ENCODE measurements at places on chromosomes 5 and 9.

DNA sequence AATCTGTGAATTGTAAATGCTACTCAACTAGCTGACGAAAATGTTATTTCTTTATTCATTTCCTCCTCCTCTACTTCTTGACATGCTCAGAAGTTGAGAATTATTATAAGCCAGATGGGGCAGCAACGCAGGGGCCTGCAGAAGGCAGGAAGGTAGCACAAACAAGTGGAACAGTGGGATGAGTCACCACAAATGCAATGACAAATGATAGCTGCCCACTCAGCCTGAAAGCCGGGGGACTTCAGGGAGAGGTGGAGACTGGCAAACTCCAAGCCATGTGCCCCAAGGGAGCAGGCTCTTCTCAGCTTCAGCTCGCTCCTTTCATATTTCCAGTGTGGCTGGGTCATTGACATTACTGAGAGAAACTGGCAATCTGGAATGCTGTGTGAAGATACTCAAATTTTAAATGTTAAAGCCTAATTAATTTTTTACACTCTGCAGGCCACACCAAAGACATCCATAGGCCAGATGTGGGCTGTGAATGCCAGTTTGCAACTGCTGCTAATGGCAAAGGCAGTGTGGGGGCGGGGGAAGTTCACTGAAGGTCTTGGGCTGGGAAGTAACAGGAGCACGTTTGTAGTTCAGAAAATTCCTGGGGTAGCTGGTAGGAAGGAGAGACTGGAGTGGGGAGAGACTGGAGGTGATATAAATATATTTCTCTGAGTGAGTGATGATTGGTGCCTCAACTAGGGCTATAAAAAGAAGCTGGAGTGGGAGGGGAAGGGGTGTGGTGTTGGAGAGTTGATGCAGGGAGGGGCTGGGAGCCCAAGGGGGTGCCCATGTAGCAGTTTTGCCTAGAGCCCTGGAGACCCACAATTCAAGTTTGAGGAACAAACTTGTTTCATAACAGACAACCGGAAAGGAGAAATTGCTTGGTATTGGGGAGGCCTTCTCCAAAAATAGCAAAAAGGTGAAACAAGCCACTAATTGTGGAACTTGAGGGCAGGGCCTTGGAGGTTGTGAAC, 20.8 kb upstream of the ADRB2 start:
- DNase-seq = no peak

GRCh38 chr9:121838746-121839669, 187.6 kb downstream of the DAB2IP start:
- DNase-seq = no peak

DNA sequence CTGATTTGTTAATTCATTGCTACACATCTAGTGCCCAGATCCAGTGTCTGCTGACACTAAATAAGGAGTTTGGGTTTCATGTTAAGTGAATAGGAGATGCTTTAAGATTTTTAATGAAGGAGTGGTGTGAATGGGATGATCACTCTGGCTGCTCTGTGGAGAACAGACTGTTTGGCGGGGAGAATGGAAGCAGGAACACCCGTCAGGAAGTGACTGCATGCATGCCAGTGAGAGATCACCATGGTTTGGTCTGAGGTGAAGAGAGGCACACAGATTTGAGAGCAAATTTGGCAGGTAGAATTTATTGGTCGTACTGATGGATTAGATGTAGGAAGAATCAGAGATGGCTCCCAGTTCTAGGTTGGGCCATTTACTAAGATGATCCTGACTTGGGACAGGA, 19.8 kb downstream of the ATP6V0E1 start:
- DNase-seq = no peak

- no peak for DNase-seq
These were observed 5.9 kb downstream of the FCN2 start for GRCh38 chr9:134886413-134886913.

DNA sequence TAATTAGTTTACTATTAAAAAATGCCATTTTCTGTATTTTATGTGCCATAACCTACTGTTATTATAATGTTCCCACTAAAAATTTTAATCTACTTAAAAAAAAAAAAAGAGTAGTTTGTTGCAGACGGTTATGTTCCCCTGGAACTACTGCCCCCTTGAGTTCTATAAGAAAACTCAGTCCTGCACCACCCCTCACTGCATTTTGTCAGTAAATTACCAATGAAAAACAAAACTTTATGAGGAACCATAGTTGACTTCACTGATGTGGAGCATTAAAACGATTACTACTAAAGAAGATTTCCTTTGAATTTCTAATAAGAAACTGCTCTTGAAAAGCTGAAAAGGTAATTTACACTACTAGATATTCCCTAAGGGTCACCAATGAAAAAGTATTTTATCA, 288.7 kb downstream of the FBXL17 start:
- no peak for DNase-seq

GRCh38 chr9:131302244-131303075, 12.9 kb downstream of the PLPP7 start:
- DNase-seq = no peak

GRCh38 chr5:10735569-10736276, 25.3 kb downstream of the DAP start:
- no peak for DNase-seq

DNA sequence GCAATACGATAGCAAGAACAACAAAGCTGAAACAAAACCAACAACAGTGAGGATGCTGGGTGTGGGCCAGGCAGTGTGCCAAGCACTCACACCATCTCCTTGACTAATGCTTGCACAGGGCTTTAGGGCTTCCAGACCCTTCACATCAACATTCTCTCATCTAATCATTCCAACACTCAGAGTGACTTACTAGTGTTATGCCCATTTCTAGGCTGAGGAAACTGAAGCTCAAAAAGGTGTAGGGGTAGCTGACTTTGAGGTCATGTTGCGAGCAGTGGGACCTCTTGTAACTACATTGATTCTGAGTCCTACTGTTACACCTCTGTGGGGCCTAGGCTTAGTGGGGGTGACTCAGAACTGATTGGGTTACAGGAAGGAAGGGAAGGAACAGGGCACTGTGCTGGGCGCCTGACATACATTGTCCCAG, 9.7 kb downstream of the ANGPTL2 start:
- DNase-seq = no peak

- no peak for DNase-seq
These were observed 4.9 kb upstream of the MAPK9 start for GRCh38 chr5:180296771-180297170.

- no peak for DNase-seq
These were observed 282.7 kb downstream of the ENC1 start for GRCh38 chr5:74357827-74358226.

GRCh38 chr9:110592044-110592830, 12.7 kb upstream of the SVEP1 start:
- DNase-seq = no peak

DNA sequence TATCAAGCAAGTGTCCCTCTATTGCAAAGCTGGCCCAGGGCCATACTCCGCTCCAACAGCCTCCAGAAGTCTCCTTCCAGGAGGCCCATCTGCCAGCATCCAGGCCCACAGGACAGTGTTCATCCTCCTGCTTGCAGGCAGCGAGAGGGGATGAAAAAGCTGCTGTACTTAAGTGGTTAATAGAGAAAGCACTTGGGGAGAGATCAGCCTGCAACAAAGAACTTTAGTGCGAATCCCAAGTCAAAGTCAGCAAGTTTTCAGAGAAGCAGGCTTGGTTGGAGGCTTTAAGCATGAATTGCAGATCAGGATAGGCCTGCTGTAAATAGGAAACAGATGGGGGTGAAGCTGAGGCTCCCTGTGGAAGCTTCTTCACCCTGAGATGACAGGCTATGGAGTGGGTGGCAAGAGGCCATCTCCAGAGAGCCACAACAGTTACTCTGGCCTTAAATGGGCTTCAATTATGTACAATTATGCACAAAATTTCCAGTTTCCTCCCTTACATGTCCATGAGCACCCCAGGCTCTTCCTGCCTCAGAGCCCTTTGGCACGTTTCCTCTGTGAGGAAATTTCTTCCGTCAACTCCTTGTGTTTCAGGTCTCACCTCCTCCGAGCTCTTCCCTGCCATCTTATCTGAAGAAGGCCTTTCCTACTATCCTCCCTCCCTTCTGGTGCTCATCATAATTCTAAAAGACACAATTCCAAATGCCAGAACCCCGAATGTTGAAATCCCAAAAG, 98.0 kb upstream of the NR3C1 start:
- no peak for DNase-seq

Measured in epithelial cell of proximal tubule (primary cell).